ENCODE measurements at places on chromosomes 2 and 18.

GRCh38 chr18:63505566-63506335 lies 29.0 kb downstream of the SERPINB5 start:
- DNase-seq, result no peak

DNA sequence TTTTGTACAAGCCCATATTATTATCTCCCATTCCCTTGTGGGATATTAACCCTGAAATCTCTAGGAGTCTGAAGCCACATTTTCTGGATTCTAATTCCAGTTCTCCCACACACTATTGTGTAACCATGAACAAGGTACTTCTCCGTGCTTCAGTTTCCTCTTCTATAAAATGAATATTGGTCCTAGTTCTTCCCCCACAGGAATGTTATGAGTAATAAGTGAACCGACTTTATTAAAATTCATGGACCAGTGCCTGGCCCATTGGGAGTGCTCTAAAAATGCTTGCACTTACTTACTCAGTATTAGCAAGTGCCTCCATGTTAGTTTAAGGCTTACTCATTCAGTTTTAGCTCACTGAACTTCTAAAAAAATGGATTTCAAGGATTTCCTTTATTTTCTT lies 1.4 kb upstream of the ACMSD start:
- no peak for DNase-seq

- no peak for DNase-seq
These were observed 20.1 kb upstream of the WIPF1 start for GRCh38 chr2:174617718-174618117.

GRCh38 chr2:64985447-64985846 lies 3.8 kb upstream of the SLC1A4 start:
- DNase-seq, result no peak

DNA sequence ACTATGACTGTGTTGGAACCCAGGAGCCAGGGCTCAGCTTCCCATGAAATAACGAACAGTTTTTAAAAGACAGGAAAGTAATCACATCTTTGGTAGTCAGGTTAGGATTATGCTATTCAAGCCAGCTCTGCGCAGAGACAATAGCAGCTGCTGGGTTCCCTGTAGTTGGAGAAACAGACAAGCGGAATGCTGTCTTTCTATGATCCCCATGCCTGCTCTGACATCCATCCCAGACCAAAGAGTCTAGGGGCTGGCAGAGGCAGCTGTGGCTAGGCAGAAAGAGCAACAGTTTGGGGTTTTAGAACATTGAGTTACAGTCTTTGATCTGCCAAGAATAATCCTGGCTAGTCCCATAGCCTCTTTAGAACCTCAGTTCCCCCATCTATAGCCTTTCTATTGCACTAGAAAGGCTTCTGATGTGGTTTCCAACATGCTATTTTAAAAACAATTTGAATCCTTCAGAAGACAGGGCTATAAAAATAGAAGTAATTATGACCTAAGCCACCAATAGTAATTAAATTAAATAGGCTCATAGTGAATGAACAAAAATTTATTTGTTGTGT lies 146.8 kb downstream of the MTX2 start:
- no peak for DNase-seq

DNA sequence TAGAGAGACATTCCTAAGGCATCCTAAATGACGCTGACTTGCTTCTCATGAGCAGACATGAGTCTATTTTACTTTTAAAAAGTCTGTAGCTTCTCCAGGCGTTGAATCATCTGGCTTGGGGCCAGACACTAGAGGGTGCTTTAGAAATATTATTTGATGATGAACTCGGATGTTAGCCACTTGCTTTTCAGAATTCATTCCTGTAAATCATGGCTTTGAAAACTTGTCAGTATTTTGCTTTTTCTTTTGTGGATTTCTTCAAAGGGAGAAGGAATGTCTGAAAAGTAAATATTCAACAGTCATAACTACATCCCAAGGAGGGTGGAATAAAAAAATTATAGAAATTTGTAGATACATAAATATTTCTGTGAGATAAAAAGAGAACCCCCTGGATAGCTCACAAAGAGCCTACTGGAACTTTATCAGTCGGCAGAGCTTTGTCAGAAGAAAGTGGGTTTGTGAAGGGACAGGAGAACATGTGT lies 370.8 kb downstream of the OSR1 start:
- DNase-seq, result no peak

DNA sequence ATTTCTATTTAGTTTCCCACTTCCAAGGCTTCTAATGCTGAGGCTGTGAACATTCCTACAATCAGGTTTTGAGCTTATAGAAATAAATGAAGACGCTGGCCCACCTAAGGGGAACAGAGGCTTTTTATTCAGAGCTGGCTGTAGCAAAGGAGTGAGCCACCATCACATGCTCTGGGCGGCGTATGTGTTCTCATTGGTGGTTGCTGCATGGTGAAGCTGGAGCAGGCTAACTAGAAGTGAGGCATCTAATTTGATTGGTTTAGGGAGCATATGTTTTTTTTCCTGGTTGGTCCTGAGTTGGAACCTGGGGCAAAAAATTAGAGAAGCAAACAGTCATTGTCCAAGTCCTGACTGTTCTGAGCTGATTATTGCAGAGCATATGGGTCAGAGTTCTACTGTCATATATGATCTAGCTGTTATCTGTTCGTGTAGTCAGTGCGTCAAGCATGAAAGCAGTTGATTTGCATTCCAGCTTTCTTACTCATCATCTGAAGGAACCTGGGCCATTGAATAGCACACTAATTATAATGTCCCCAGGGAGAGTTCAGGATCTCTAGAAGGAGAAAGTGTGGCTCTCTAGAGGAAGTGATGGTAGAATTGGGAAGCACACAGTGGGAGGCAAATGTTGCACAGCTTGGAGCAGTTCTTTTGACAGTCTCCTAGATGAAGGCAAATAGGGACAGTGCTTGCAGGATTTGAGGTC lies 279.6 kb downstream of the PARD3B start:
- DNase-seq, result no peak

DNA sequence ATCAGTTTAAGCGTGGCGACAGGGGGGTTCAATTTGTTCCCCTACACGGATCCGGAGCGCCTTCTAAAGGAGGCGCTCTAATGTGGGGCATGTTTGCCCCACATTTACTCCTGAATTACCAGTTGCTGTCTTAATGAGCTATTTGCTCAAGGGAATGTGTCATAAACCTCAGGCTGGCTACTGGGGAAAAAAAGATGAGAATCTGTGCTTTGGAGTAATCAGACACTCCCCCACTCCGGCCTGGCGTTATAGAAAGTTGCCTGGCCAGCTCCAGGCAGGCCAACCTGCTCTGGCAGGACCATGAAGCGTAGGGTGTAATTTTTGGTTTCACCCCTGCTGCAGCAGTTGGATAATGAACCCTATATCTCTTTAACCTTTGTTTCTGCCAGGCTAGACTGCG lies 31.0 kb upstream of the MAP3K20 start:
- DNase-seq, result no peak

GRCh38 chr2:152047824-152048471 lies 50.9 kb downstream of the CACNB4 start:
- DNase-seq, result no peak

- DNase-seq, result no peak
These were observed 51.2 kb downstream of the MTCL1 start for GRCh38 chr18:8756571-8756970.

- DNase-seq, result no peak
These were observed 339.8 kb upstream of the CDH7 start for GRCh38 chr18:65411061-65411460.

GRCh38 chr2:54666131-54666633 lies 57.3 kb upstream of the EML6 start:
- DNase-seq, result no peak

DNA sequence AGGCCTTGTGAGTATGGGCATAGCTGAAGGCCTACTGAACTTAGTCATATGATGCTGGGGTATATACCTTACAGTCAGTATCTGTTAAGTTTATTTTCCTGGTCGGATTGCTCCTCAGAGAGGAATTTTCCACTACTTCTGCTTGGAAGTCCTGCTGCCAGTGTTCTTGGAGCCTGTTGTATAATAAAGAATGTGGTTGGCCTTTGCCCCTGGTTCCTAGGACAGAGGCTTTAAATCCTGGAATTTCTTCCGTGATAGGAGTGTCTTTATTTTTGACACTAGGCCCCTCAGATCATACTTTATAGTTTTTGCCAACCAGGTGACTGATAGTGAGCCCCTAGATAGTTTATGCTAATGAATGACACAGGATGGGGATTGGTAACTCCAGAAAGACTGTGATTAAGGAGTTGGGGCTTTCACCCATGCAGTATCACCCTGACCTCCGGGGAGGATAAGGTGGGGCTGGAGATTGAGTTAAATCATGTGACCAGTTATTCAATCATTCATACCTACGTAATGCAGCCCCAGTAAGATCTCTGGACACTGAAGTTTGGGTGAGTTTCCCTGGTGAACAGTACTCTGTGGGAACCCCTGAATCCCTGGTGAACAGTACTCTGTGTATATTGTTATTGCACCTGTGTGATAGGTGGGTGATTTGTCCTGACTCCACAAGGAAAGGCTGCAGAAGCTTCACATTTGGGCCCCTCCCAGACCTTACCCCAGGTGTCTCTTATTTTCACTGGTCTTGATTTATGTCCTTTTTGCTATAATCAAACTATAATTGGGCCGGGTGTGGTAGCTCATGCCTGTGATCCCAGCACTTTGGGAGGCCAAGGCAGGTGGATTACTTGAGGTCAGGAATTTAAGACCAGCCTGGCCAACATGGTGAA lies 56.9 kb downstream of the COMMD1 start:
- no peak for DNase-seq

- DNase-seq, result no peak
These were observed 104.5 kb downstream of the TPO start for GRCh38 chr2:1517786-1518185.

DNA sequence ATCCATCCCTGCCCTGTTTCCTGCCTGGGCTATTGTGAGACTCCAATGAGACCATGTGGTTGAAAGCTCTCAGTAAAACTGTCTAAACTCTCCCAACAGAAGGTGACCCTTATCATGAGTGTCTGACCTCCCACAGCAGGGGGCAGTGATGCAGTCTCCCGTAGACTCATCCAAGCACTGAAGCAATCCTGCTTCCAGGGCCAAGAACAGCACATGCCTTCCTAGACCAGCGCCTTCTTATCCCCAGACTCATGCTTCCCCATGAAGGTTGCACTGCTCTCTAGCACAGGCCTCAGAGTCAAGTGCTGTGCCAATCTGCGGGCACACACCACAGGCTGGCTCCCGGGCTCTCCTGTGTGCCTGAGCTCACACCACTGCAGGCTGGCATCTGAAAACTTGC lies 112.3 kb downstream of the TNS1 start:
- DNase-seq, result no peak

GRCh38 chr2:239991689-239992314 lies 33.3 kb downstream of the NDUFA10 start:
- DNase-seq, result no peak

DNA sequence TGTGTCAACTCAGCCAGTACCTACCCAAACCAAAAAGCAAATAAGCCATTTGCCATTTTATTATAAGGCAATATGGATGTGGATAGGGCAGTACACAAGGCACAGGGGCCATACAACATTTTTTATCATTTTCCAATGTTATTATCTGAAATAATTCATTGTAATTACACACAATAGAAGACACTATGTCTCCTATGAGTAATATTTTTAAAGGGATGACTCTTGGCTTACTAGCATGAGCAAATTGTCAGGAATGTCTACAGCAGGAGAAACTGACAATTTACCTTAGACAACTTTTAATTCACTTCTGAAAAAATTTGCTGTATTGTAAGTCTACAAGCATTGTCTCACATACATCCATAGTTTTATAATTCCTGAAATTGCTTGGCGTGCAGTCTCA lies 1193.9 kb upstream of the CELF4 start:
- no peak for DNase-seq

DNA sequence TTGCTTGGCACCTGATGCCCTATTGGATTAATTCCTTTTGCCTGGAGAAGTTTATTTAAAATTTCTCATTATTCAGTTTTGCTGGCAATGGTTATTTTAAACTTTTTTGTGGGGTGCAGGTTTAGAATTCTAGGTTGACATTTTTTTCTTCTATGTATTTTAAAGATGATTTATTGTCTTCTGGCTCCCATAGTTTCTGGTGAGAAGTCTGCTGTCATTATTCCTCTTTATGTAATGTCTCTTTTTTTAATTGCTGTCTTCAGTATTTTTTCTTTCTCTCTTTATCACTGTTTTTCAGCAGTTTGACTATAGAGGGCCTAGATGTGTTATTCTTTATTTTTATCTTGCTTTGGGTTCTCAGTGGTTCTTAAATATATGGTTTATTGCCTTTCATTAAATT lies 182.2 kb upstream of the STON1 start:
- DNase-seq, result no peak

DNA sequence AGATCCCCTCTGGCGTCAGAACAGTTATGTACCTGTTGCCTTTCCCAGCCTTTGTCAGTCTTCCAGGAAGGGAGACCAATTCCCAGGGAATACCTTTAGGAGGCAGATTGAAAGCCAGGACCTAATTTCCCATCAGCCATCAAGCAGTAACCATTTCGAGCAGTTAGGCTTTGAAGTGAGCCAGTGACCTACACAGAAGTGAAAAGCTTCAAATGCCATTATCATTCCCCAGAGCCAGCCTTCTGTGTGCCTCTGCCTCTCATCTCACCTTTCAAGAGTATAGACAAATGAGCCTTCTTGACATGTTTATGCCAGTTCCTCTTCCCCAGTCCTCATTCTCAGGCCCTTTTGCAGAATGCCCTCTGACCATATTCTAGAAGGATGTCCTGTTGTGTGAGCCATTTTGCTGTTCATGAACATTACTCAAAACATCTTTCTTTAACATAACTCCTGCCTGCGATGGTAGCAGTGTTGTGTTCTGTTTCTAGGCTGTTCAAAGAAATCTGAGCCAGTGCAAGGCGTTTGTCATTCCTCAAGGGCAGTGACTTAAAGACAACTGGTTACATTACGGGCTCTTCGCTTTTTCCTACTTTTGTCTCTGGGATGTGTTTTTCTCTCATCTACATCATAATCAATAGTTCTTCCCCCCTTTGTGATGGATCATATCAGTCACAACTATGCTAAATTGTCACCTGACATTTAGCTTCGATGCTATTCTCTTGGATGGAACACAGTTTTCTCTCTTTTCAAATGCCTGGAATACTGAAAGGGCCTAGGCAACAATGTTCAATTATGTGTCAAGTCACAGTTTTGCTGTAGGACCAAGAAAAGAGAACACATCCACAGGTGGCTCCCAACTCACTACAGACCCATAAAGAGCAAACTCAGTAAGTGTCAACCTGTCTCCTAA lies 138.6 kb downstream of the ALK start:
- DNase-seq, result no peak

- no peak for DNase-seq
These were observed 518.1 kb downstream of the DCDC2C start for GRCh38 chr2:4221434-4221833.

DNA sequence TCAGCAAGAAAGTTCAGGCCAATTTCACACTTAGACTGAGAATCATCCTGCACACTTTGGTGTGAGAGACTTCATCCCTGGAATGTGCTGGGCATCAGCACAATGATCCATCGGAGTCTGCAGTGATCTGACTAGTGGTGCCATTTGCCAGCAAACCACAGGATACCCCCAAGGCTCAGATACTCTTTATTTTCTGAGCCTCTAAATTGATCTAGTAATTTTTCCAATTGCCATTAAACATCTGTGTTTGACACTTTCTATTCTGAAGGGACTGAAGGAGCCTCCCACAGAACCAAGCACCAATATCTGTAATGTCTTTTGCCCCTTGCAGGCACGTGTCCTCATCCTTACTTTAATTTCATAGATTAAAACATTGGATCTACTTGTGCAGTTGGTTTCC lies 485.3 kb upstream of the SMIM21 start:
- no peak for DNase-seq

Measured in activated B cell treated with CpG ODN at 0.5 μM for 24 hours (primary cell).